Stimulated activated CD4-positive, alpha-beta T cell treated with anti-CD3 and anti-CD28 coated beads, Interleukin-15, amount 100 ng/mL, for 24 hours (primary cell): ENCODE measurements at places on chromosomes 1 and 21.
A peak's percentile ranks its signal among the peaks of the same experiment; 100 is the strongest.

DNA sequence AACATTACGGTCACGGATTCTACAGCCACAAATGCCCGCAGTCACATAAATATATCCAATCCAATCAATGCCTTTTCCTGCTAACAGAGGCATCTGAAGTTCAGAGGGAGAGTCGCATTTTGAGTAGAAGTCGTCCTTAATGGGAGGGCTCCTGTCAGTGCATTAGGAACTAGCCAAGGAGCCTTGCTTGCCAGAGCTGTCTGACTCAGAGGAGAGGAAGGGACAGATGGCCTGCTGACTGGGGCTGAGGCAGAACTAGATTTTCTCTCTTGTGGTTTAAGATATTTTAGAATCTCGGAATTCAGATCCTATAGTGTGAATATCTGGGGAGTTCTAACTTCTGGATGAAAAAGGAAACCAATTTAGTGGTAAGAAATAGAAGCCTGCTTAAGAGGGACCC lies 10.6 kb downstream of the XKR8 start:
- DNase-seq, result no peak

DNA sequence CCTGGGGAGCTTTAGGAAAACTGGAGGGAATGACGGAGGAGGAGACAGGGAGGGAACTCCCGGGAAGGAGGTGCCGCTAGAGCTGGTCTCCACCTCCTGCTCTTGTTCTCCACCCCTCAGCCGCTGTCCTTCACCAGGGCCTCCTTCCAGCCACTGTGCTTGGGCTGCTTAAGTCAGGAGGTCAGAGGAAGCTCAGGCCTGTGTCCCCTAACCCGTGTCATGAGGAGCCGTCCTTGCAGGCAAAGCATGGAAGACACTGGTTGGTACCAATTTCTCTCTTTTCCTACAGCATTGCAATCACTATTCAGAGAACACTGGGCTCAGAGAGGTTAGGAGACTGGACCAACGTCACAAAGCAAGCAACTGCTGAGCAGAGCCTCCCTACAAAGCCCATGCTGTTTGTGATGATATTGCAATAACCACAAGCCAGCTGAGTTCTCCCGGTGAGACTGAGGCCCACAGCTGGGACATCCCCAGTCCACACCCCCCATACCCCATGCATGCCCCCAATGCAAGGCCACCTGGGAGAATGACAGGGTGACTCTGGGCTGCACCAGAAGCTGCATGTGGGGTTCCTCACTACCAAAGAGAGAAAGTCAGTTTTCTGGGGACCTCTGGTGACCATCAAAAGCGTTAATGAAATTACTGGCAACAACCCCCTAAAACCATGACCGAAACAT lies 427.5 kb downstream of the NPHP4 start:
- no peak for DNase-seq

GRCh38 chr1:198679535-198680173 lies 40.8 kb downstream of the PTPRC start:
- peak; percentile 47 for DNase-seq

- no peak for DNase-seq
These were observed 3.4 kb upstream of the BMP8A start for GRCh38 chr1:39488012-39488545.

DNA sequence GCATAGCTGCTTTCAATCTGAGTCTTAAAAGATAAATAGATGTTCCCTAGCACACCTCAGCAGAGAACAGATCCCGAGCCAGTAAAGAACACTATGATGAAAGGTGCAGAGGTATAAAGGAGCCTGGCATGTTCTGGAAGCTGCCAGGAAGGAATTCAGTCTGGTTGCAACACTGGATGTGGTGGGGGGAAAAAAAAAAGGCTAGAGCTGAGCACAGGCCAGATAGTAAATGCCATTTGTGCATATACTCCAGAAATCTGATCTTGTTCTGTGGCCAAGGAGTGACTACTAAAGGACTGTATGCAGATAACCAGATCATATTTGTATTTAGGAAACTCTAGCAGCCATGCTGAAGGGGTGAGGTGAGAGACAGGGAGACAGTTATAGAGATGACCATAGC lies 240.3 kb downstream of the VAV3 start:
- no peak for DNase-seq

GRCh38 chr1:176460544-176461336 lies 2.2 kb upstream of the PAPPA2 start:
- DNase-seq, result no peak

DNA sequence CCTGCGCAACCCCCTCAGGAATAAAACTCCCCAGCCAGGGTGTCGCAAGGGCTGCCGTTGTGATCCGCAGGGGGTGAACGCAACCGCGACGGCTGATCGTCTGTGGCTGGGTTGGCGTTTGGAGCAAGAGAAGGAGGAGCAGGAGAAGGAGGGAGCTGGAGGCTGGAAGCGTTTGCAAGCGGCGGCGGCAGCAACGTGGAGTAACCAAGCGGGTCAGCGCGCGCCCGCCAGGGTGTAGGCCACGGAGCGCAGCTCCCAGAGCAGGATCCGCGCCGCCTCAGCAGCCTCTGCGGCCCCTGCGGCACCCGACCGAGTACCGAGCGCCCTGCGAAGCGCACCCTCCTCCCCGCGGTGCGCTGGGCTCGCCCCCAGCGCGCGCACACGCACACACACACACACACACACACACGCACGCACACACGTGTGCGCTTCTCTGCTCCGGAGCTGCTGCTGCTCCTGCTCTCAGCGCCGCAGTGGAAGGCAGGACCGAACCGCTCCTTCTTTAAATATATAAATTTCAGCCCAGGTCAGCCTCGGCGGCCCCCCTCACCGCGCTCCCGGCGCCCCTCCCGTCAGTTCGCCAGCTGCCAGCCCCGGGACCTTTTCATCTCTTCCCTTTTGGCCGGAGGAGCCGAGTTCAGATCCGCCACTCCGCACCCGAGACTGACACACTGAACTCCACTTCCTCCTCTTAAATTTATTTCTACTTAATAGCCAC lies 696 bp downstream of the TGFB2 start:
- DNase-seq, result peak; percentile 48

GRCh38 chr1:24993871-24994580 lies 64.0 kb upstream of the RUNX3 start:
- DNase-seq, result no peak

DNA sequence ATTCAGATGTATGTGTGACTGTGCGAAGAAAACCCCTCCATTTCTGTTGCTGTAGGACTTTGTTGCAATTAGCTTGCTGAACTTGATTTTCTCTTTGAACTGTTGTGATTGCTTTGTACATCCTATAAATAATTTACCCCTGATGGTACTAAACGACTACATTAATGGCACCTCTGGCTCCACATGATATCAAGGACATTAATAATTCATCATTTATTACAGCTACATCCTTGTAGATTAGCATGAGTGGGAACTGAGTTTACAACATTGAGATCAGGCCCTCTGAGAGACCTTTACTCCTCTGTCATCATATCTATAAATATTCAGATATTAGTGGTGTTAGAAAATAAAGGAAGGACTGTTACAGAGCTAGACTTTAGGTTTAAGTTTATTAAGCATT lies 13.5 kb downstream of the LRIG2 start:
- no peak for DNase-seq

- DNase-seq, result no peak
These were observed 15.9 kb upstream of the IFNAR1 start for GRCh38 chr21:33308586-33309490.

DNA sequence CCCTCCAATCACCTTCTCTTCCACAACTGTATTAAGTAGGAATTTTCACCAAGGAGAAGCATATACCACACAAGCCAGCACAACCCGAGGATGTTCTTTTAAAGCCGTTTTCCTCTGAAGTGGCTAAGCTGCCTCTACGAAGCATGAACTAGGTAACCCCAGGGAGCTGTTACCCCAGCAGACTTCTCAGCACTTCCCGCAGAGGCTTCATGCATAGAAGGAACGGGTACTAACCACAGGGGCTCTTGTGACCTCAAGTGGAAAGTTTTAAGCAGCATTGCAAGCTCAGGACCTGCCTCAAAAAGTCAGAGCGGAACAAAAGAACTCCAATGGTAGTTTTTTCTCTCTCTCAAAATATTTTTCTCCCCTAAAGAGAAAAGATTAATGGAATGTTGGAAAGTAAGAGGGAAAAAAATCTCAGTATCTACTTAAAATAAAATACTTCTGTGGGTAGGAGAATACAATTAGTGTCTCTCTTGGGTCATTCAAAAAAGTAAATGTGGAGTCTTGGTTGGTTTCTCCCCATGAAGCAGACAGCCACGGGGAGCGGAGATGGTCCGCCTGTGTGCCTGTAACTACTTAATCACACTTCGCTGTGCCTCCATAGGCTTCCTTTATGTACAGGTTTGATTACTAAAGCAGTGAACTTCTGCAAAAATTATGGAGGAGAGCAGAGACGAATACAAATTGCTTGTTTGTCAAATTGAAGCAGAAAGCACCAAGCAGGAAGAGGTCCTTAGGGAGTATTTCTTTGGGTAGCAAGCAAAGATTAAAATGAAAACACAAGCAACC lies 40.9 kb downstream of the STX6 start:
- peak; percentile 50 for DNase-seq

- no peak for DNase-seq
These were observed 5.5 kb upstream of the GATAD2B start for GRCh38 chr1:153928245-153928644.

- no peak for DNase-seq
These were observed 35.0 kb downstream of the AJAP1 start for GRCh38 chr1:4689271-4689935.

DNA sequence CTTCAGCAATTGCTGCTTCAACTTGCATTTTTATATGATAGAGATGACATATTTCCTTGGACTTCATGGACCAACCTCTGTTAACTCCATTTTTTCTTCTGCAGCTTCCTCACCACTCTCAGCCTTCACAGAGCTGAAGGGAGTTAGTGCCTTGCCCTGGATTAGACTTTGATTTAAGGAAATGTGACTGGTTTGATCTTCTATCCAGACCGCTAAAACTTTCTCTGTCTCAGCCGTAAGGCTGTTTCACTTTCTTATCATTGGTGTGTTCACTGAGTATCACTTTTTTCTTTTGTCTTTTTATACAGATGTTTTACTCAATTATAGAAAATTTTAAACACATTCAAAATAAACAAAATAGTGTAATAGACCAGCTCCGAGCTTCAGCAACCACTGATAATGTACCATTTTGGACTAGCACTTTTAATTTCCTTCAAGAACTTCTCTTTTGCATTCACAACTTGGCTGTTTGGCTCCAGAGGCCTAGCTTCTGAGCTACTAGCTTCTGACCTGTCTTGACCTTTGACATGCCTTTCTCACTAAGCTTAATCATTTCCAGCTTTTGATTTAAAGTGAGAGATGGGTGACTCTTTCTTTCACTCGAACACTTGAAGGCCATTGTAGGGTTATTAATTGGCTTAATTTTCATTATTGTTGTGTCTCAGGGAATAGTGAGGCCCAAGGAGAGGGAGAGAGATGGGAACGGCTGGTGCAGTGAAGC lies 9.3 kb downstream of the NEK7 start:
- DNase-seq, result no peak

DNA sequence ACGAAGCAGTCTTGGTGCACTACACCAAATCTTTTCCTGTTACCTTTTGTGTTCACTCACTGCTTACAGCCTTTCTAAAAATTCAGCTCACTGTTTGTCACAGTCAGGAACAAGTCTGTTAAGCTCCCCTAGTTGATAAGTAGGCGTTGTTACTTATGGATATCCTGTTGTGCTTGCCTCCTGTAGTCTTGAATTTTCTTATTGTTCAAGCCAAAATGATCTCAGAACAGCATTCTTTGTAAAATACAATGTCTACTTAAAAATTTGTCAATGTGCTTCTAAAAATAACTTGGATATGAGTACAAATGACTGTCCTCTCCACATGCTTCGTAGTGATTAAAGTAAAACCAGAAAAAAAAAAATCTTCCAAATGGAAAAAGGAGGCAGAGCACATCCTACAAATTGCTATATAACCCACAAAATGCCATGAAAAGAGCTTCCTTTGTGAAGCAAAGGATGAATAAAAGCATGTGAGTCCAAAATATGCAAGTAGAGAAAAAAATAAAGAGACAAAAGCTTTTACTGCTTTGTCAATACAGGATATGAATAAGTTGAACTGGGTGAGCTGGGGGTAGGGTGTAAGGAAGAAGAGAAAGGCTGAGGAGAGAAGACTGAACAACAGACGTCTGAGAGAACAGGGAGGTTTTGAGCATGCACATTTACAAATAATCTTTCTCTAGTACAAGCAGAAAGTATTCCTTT lies 228.9 kb upstream of the ADGRL4 start:
- DNase-seq, result no peak
